Amniotic epithelial cell (primary cell): ENCODE measurements at places on chromosomes 7 and 10.
A peak's percentile ranks its signal among the peaks of the same experiment; 100 is the strongest.

GRCh38 chr10:28374036-28374435 is 71.2 kb upstream of the MPP7 start:
- no peak for DNase-seq

DNA sequence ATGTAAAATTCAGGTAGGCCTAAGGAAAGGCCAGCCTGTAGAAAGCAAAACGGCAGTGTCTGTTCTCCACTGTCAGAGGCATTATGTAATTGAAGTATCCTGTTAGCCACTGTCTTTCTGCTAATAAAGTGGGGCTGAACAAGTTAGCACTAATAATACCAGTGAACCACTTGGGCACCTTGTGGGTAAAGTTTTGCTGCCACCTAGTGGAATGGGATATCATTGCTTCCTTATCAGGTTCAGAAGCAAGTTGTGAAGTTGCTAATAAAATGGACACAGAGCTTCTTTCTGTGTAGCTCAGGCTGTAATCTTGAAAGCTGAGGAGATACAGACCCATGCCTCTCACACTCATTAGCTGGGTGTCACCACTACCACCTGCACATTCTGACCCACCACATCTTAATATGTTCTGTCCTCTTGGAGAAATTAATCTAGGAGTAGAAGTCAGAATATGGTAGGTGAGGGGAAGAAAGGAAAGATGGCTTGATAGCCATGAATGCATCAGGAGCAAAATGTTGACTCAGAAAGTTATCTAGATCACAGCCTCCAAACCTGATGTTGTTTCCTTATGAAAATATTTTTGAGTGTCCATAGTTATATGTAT is 175.1 kb downstream of the SEPTIN7 start:
- DNase-seq, result peak; percentile 77

GRCh38 chr7:6444516-6445269 is 3.1 kb downstream of the DAGLB start:
- DNase-seq, result no peak

GRCh38 chr10:132115732-132116131 is 50.0 kb downstream of the JAKMIP3 start:
- no peak for DNase-seq

- DNase-seq, result peak; percentile 57
Measured at GRCh38 chr7:6640246-6640721, 3.2 kb downstream of the ZNF316 start.

DNA sequence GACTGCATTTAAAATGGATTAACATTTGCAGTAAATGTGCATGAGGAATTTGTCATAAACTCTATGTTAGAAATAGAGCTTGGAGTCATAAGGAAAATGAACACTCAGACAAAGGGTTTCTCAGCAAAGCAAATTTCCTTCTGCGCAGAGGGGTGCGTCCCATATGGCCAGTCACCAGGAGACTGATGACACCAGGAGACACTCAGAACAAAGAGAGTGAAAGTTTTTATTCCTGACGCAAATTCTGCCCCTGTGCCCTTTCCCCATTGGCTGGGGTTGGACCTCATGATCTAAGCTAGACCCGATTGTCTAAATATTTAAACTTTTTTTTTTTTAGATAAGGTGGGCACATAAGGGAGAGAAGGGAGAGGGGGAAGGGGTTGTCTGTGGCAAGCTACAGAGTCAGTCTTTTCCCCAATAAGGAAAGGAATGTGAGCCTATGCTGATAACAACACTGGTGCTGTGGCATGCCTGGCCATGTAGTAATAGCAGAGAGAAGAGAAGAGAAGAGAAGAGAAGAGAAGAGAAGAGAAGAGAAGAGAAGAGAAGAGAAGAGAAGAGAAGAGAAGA is 202.0 kb downstream of the POM121L12 start:
- DNase-seq, result no peak

DNA sequence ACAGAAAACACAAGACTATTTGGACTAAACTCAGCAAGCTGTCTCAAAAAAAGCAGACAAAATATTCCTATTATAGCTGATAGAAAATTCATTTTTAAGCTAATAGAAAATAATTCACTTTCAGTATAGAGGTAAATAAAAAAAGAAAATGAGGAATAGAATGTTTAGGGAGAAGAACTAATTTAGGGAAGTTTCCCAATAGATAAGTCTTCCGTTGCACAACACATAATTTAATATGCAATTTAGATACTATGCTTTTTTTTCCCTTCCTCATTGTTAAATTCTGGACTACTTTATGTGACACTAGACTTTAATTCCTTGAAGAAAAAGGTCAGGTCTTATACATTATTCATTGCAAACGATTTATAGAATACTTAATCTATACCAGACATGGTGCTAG is 10.3 kb downstream of the PNPLA8 start:
- DNase-seq, result no peak

GRCh38 chr7:144487901-144488300 is 84.4 kb upstream of the NOBOX start:
- no peak for DNase-seq

DNA sequence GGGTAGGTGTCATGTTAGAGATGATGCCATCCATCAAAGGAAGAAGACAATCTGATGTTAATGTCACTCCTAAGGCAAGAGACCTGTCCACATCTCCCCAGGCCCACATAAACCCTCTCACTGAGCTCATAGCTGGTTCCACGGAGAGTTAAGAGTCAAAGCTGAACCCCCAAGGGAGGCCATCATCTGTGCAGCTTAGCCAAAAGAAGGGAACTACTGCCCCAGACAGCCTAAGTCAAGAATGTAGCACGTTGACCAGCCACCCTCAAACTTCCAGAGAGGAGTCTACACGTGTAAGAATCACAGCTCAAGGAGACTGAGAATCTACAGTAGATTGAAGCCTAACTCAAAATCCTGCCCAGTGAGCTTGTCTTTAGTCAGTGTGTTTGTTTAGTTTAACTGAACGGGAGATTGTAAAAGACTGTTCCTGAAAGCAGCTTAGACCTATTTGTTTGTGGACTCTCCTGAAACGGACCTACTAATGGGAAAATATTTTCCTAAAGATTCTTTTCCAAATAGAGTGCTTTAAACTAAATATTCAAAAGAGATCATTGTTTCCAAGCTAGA is 192.7 kb upstream of the NFE2L3 start:
- DNase-seq, result no peak

- no peak for DNase-seq
Measured at GRCh38 chr10:87706731-87707130, 47.1 kb downstream of the PAPSS2 start.

GRCh38 chr10:86182595-86182994 is 184.0 kb downstream of the GRID1 start:
- no peak for DNase-seq
